HepG2 (cell line): ENCODE measurements at places on chromosomes 6 and 20.
A peak's percentile ranks its signal among the peaks of the same experiment; 100 is the strongest.

DNA sequence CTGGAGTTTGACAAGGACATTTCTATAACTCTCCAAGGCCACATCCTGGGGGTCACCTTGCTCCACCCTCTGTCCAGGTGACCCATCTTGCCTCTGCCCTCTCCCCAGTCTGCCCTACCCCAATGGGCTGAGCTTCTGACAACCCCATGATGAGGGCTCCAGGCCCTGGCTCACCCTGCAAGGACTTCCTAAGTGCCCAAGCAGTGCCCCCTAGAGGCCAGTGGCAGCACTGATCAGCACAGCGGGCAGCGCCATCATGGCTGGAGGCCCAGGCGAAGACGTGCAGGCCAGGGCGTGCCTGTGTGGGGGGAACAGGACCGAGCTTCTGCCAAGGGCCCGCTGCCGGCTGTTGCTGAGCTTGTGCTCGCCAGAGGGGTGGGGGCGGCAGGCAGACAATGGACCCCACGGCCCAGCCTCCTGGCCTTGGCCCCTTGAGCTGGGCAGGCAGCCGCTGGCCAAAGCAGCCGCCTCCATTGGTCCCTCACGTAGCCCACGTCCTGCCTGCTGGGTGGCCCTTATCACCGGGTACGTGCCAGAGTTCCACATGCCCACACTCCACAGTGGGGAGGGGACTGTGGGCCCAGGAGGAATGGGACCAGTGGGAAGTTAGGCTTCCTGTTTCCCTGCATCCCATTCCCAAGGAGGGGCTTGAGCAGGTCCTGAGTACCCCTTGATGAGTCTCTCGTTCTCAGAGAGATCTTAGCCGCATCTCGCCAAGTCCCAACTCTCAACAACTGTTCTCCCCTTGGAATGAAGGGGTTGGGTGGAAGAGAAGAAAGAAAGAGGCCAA, 64.3 kb downstream of the MRPL14 start:
- no peak for DNase-seq

DNA sequence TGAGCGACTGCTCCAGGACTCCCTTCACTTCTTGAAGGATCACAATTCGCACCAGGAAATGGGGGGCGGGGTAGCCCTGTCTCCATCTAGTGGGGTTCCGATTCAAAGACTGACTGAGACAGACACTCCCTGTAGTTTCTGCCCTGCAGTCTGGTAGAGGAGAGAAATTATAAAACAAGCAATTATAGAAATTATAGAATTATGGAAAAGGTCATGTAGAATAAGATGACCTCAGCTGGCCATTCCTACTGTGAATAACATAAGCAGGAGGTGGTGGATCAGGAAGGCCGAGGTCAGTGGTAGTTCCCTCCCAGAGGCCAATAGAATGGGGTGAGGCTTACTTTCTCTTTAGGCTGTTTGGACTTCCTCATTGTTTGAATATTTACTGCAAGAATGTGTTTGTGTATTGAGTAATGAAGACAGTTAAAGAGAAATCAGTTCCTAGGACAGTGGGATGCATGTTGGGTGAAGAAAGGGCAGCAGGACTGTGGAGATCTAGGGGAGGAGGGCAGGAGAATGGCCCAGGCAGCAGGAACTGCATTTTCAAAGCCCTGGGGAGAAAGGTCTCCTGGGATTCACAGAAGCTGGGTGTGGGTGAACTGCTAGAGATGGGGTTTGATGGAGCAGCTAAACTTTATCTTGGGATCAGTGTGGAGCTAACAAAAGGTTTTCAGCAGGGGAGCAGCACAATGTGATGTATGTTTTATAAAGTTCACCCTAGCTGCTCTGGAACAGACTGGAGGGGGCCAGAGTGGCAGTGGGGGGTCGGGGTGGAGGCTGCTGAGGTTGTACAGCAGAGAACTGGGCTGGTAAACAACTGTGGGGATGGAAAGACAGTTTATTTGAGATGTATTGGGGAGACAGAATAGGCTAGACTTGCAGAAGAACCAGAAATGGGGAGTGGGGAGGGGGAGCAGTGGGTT, 2.1 kb downstream of the ZNF341 start:
- peak; percentile 94 for DNase-seq

- DNase-seq: no peak
These were observed 48.5 kb downstream of the FHL5 start for GRCh38 chr6:96611342-96611991.

DNA sequence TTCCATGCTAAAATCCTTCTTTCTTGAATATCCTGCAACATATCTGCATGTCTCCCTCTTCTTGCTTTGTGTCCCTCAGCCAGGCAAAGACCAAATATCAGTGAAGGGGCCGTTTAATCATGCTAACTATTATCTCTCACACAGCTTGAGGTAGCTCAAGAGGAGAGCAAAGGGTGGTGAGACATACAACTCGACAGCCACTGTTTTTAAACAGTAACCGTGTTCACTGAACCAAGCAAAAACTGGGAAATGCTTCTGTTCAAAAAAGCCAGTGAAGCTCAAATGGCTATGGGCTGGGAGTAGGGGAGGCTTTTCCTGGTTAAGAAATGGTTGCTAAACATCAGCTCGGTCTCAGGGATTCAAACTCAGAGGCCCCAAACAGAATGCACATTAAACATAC, 83.4 kb downstream of the MAP7 start:
- DNase-seq: no peak

- DNase-seq: no peak
These were observed 150.7 kb upstream of the LAMP5 start for GRCh38 chr20:9363673-9364072.

DNA sequence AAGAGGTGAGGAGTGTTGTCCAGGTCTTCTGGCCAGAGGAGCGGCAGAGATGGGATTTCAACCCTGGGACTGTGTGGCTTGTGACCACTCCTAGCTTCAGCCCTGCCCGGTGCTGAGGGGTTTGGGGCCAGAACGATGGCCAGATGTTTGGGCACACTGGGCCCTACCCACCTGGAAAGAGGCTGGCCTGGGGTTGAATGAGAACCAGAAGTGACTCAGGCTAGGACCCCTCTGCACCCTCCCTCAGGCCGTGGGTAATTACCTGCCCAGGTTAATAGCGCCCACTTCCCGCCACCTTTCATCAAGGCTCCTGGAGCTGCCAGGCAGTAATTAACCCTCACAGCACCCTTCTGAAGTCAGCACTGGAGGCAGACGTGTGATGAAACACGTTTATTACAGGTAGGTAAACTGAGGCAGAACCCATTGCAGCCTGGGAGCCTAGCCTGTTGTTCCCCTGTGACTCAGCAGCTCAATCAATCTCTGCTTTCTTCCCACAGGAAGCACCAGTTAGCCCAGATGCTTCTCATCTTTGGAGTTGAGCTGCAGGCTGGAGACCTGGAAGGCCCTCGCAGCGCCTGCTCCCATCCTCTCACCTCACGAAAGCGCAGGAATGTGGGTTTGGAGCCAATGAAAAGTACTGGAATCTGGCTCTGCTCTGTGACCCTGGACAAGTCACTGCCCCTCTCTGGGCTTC, 120.8 kb downstream of the CEBPB start:
- no peak for DNase-seq

GRCh38 chr20:29427201-29428060, 1830.0 kb upstream of the DEFB115 start:
- no peak for DNase-seq

DNA sequence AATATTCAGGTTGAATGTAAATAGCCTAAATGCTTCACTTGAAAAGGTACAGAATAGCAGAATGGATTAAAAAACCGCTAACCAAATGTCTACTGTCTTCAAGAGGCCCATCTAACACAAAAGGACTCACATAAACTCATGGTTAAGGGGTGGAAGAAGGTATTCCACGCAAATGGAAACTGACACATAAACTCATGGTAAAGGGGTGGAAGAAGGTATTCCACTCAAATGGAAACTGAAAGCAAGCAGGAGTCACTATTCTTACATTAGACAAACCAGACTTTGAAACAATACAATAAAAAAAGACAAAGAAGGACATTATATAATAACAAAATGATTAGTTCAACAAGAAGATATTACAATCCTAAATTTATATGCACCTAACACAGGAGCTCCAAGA, 38.3 kb upstream of the PKIB start:
- DNase-seq: no peak

DNA sequence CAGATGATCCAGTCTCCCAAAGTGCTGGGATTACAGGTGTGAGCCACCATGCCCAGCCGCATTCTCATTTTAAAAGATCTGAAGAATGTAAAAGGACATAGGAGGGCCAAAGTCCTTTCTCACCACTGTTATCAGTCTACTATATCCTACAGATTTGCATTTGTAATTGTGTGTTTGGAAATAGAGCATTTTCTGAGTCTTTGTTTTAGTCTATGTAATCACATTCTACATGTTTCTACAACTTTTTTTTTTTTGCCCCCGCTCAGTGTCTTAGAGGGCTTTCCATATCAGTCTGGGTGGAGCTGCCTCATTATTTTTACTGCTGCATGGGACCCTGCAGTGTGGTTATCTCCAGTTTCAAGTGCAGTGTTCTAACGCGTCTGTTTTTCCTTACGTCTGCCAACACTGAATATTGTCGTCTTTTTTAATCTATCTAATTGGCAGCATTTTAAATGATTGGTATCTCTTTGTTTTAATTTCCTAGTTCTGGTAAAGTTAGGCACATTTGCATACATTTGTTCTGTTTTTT, 7.8 kb downstream of the CUL9 start:
- no peak for DNase-seq

- no peak for DNase-seq
These were observed 79.9 kb downstream of the PREX1 start for GRCh38 chr20:48747840-48748414.

GRCh38 chr6:135999393-135999792, 147.9 kb downstream of the PDE7B start:
- no peak for DNase-seq

DNA sequence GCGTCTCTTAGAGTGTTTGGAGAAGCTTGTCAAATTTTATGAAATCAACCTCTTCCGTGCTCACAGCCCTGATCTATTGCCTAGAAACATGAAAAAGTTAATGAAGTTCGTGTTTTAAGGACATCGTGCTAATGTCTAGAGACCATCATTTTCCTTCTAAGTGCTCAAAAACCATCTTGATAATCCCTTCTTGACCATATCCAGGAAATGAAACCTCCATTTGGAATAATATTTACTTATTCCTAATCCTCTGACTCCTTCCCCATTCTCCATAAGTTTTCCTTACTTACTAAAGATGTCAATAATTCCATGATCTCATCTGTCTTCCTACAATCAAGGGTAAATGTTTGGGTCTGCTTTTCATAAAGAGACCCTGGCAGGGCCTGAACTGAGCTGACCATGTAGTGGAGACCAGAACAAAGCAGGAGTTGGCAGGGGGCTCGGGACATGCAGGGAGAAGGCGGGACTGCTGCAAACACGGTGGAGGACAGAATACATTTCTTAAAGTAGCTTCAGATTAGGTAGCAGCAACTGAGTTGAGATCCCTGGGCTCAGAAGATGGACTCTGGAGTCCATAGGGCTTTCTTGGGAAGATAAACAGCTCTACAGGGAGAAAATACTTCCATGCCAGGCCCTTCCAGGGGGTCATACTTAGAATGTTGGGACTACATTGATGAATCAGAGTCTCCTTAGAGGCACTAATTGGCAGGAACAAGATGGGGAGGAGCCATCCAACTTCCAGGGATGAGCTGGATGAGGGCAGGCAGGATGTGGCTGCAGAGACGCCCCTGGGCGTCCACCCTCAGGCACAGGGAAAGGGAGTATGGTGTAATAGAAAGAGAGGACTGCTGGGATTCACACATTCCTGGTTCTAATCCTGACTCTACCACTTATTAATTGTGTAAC, 100.7 kb downstream of the RIN2 start:
- no peak for DNase-seq

- DNase-seq: no peak
These were observed 88.3 kb downstream of the FAM50B start for GRCh38 chr6:3937438-3937837.
